Effector memory CD8-positive, alpha-beta T cell (primary cell): ENCODE measurements at places on chromosomes 1 and 21.

DNA sequence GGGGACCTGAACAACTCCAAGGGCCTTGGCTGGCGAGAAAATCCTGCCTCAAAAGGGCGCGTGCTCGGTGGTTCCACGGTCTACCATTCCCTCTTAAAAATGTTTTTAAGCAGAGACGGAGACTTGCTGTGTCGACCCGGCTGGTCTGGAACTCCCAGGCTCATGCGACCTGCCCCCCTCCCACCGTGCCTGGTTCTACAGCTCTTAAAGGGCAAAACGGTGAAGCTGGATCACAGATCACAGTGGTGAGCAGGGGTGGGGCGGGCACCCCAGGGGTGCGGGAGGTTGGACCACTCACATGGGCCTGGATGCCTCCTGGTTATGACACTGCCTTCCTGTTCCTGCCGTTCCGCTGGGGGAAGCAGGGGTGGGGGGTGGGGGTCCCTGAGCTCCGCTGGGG, 4.2 kb upstream of the C1orf159 start:
- peaks cover 23% of the 10 kb centered on the region for H3K27me3 ChIP-seq
- no peak for DNase-seq
- no peak overlapping the region for H3K4me3 ChIP-seq

DNA sequence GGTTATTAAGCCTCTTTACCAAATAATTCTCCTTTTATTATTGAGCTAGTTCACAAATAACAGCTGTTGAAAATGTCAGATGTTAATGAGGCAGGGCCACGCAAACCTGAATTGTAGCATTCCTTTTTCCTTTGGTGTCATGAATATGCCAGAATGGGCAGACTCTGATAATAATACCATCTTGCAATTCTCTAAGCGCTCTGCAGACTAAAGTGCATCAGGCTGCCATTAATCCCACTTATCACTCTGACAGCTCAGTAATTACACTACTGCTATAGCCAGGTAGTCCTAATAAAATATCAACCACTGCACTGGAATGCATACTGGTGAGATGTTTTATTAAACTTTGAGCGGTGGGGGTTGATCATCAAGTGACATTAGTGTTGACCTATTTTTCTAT, 177.7 kb downstream of the DPYD start:
- H3K27me3 ChIP-seq, result no peaks in the 10 kb centered on the region
- no peak overlapping the region for H3K4me3 ChIP-seq
- H3K36me3 ChIP-seq, result peaks cover 3% of the 10 kb centered on the region
- no peak overlapping the region for H3K27ac ChIP-seq
- peaks cover 7% of the 10 kb centered on the region for H3K4me1 ChIP-seq

DNA sequence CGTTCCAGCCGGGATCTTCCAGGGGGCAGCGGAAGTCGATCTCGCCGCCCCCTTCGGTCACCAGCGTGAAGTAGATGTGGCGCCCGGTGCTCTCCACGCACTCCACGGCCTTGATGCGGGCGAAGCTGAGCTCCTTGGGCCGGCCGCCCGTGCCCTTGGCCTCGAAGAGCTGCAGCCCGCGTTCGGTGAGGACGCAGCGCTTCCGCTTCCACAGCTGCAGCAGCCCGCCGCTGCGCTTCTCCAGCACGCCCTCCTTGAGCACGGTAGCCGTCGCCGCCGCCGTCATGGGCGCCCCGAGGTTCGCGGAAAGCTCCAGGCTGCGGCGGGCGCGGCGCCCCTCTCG, 516 bp downstream of the PHLDA3 start:
- no peak overlapping the region for H3K27ac ChIP-seq
- H3K27me3 ChIP-seq, result peaks cover 85% of the 10 kb centered on the region
- H3K4me3 ChIP-seq, result peak overlapping the region; percentile 31
- DNase-seq, result no peak

- H3K36me3 ChIP-seq, result no peaks in the 10 kb centered on the region
- H3K4me1 ChIP-seq, result peaks cover 18% of the 10 kb centered on the region
- no peaks in the 10 kb centered on the region for H3K27me3 ChIP-seq
- H3K4me3 ChIP-seq, result no peak overlapping the region
Observed at GRCh38 chr1:63623952-63624351, 30.7 kb downstream of the PGM1 start.

- H3K27me3 ChIP-seq, result peaks cover 43% of the 10 kb centered on the region
- H3K4me3 ChIP-seq, result no peak overlapping the region
- no peak for DNase-seq
- no peaks in the 10 kb centered on the region for H3K4me1 ChIP-seq
Observed at GRCh38 chr1:11471473-11471872, 7.5 kb upstream of the DISP3 start.

GRCh38 chr1:46553506-46553905, 2.1 kb upstream of the KNCN start:
- peaks cover 13% of the 10 kb centered on the region for H3K36me3 ChIP-seq
- no peak overlapping the region for H3K4me3 ChIP-seq
- H3K27me3 ChIP-seq, result no peaks in the 10 kb centered on the region
- DNase-seq, result no peak

GRCh38 chr1:116572099-116572498, 1.3 kb upstream of the CD58 start:
- H3K27ac ChIP-seq, result peak overlapping the region; percentile 96
- H3K27me3 ChIP-seq, result no peaks in the 10 kb centered on the region
- peaks cover 36% of the 10 kb centered on the region for H3K4me1 ChIP-seq
- H3K4me3 ChIP-seq, result peak overlapping the region; percentile 94
- peaks cover 28% of the 10 kb centered on the region for H3K36me3 ChIP-seq
- no peak for DNase-seq

DNA sequence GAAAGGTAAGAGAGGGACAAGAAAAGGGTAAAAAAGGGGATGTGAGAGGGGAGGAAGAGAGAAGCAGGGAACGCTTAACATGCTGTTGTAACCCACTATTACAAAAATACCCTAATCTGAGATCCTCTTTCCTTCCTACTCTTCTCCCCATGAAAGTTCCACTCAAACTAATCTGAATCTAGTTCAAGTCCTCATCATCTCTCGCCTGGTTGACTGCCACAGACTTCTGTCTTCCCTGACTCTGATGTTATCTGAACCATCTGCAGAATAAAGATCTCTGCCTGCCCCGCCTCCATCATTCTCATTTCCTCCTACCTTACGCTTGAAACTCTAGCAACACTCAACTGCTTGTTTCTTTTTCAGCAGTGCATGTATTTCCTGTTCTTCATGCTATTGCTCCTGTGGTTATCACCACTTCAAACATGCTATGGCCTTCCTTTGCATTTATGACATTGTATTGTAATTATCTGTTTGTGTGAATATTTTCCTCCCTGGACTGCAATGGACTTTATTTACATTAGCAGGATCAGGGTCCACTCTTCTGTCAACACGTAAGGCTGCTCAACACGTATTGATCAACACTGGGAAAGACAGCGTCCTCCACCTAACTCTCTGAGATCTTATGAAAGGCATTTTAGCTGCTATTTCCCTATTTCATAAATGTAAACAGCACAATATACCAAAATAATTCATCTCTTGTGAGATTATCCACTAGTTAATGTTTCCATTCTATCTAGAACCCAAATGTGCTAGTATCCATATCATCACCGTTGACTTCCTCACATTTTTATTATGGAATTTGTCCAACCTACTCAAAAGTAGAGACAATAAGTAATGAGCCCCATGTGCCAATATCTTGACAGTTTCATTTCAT, 215.5 kb upstream of the USP25 start:
- no peaks in the 10 kb centered on the region for H3K36me3 ChIP-seq
- H3K4me3 ChIP-seq, result peak overlapping the region; percentile 41
- no peaks in the 10 kb centered on the region for H3K27me3 ChIP-seq
- DNase-seq, result peak; percentile 41

- no peaks in the 10 kb centered on the region for H3K36me3 ChIP-seq
- no peak overlapping the region for H3K27ac ChIP-seq
- H3K4me1 ChIP-seq, result no peaks in the 10 kb centered on the region
- no peaks in the 10 kb centered on the region for H3K27me3 ChIP-seq
- no peak overlapping the region for H3K4me3 ChIP-seq
Observed at GRCh38 chr1:195434566-195435203, 1173.6 kb downstream of the KCNT2 start.

DNA sequence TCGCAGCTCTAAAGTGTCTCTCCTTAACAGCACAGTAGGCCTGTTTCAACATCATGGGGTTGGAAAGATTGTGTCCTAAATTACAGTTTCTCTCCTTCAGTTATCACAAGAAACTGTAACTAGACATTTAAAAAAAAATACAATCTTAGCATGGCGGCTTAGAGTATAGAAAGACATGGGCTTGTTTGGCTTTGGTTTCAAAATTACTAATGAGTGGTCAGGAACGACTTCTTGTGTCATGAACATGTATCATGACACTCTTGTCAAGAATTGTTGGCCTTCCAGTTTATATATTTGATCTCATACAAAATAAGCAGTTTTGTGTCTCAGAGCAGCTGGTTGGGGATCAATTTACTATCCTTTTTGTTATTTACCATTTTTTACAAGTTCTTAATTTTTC, 2.1 kb downstream of the GJA8 start:
- no peak overlapping the region for H3K4me3 ChIP-seq
- no peaks in the 10 kb centered on the region for H3K36me3 ChIP-seq
- H3K27ac ChIP-seq, result no peak overlapping the region
- H3K27me3 ChIP-seq, result peaks cover 12% of the 10 kb centered on the region

DNA sequence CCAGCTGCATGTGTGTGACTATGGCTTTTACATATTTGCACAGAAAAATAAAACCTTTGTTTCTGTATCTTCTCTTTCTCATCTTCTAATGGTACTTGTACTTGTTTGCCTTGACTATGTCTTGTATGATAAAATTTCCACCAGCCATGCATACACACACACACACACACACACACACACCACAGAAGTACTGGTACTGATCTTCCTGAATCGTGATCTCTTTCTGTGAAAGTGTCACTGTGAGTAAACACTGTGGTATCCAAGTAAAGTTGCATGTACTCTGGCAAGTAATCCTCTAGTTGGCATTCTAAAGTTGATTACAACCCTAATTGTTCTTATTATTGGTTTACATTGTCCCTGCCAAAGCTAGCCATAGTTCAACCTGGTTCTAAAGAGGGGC, 176.7 kb downstream of the CRB1 start:
- no peak overlapping the region for H3K27ac ChIP-seq
- H3K4me1 ChIP-seq, result no peaks in the 10 kb centered on the region
- peaks cover 23% of the 10 kb centered on the region for H3K27me3 ChIP-seq
- no peak for DNase-seq
- no peak overlapping the region for H3K4me3 ChIP-seq
- H3K36me3 ChIP-seq, result no peaks in the 10 kb centered on the region

- DNase-seq, result no peak
- H3K27me3 ChIP-seq, result peaks cover 39% of the 10 kb centered on the region
- no peaks in the 10 kb centered on the region for H3K36me3 ChIP-seq
- no peak overlapping the region for H3K27ac ChIP-seq
- H3K4me1 ChIP-seq, result no peaks in the 10 kb centered on the region
Observed at GRCh38 chr1:43306688-43307457, 6.1 kb downstream of the TIE1 start.

GRCh38 chr1:89974696-89975470, 20.0 kb upstream of the ZNF326 start:
- no peak for DNase-seq
- H3K36me3 ChIP-seq, result no peaks in the 10 kb centered on the region
- H3K27ac ChIP-seq, result no peak overlapping the region
- no peak overlapping the region for H3K4me3 ChIP-seq
- no peaks in the 10 kb centered on the region for H3K4me1 ChIP-seq

DNA sequence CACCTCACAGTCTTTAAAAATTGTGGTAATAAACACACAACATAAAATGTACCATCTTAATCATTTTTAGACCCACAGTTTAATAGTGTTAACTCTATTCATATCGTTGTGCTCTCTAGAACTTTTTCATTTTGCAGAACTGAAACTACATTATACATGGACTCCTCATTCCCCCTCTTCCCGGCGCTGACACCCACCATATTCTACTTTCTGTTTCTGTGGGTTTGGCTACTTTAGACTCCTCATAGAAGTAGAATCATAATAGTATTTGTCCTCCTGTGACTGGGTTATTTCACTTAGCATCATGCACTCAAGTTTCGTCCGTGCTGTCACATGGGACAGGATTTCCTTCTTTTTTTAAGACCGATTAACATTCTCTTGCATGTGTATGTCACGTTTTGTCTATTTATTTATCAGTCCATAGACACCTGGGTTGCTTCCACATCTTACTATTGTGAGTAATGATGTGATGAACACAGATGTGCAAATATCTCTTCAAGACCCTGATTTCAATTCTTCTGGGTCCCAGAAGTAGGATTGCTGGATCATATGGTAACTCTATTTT, 62.9 kb upstream of the TMPRSS2 start:
- no peak overlapping the region for H3K4me3 ChIP-seq
- H3K27ac ChIP-seq, result no peak overlapping the region
- DNase-seq, result no peak
- peaks cover 50% of the 10 kb centered on the region for H3K27me3 ChIP-seq
- H3K4me1 ChIP-seq, result peaks cover 2% of the 10 kb centered on the region

- H3K4me3 ChIP-seq, result no peak overlapping the region
- H3K4me1 ChIP-seq, result no peaks in the 10 kb centered on the region
- H3K27ac ChIP-seq, result no peak overlapping the region
- no peaks in the 10 kb centered on the region for H3K27me3 ChIP-seq
Observed at GRCh38 chr1:72869873-72870272, 587.5 kb upstream of the NEGR1 start.

DNA sequence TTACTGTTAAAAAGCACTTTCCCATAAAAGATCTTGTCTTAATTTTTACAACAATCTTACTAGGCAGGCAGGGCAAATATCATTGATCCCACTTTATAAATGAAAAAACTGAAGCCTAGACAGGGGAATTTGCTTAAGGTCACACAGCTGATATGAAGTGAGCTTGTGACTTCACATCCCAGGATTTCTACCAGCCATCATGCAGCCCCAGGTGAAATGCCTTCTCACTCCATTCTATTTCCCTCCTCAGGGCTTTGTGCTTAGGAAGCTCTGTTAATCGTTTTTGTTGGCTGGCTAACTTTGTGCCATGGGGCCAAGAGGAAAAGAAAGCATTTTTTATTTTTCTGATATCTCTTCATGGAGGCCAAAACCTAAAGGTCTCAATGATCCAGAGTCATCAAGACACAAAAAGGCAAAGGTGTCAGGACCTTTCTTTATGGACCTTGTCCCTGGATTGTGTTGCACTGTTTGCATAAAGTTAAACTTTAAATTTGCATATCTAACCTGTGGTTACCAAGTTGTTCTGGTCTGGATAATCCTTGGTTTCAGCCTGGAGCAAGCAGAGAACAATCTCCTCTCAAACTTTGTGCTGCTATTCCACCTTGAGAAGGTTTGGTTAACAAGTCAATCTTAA, 44.8 kb upstream of the ZNF326 start:
- peaks cover 3% of the 10 kb centered on the region for H3K4me1 ChIP-seq
- no peak overlapping the region for H3K4me3 ChIP-seq
- no peak overlapping the region for H3K27ac ChIP-seq
- no peaks in the 10 kb centered on the region for H3K36me3 ChIP-seq

DNA sequence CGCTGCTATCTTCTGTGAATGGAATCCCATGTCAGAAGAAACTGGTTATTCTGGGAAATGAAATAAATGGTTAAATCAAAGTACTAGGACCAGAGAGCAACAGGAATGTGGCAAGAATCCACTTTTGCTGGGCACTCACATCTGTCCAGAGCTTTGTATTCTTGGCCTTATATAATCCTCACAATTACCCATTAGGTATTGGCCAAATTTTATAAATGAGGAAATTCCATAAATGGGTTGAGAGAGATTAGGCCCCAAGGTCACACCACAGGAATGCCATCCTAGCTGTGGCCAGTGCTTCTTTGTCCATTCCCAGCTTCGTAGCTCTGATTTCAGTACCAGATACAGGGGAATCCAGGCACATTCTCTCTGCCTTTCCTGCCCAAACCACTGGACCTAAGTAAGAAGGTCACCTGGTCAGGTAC, 76.1 kb upstream of the HOOK1 start:
- H3K4me1 ChIP-seq, result no peaks in the 10 kb centered on the region
- H3K27ac ChIP-seq, result no peak overlapping the region
- no peak for DNase-seq
- H3K36me3 ChIP-seq, result no peaks in the 10 kb centered on the region
- H3K27me3 ChIP-seq, result no peaks in the 10 kb centered on the region
- no peak overlapping the region for H3K4me3 ChIP-seq
